Activated CD8-positive, alpha-beta memory T cell treated with anti-CD3 and anti-CD28 coated beads, Interleukin-2, amount 50 U/mL, for 4 hours (primary cell): ENCODE measurements at places on chromosomes 1 and 21.

DNA sequence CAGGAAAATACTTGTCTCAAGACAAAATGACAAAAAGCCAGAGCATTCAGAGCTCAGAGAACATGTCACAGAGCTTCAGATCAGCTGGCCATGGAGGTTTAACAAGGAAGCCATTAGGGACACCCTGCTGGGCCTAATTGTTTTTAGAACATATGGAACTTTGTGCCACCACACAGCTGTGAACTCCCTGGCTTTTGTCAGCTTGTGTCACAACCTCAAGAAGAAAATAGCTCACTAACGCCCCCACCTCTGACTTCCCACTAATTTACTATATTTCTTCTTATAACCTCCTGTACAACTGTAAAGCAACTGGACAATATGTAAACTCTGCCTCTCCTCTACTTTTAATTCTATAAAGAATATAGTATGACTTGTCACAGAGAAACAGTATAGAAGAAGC is 21.0 kb upstream of the TDRD10 start:
- no peak for DNase-seq

DNA sequence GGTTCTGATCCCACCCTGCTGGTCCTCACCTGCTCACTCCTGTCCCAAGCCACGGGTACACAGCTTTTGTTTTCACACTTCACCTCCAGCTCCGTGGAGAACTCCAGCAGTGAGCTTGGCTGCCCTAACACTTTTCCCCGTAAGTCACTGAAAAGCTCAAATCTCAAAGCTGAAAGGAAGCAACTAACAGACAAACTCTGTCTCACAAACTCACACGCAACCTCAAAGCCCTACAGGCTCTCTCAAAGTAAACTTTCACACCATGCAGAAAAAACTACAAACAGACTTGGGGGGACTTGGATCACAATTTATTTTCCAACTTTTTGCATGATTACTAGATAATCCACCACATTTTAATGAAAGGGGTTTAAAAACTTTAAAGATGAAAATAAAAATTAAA is 88.3 kb downstream of the AK5 start:
- no peak for DNase-seq

DNA sequence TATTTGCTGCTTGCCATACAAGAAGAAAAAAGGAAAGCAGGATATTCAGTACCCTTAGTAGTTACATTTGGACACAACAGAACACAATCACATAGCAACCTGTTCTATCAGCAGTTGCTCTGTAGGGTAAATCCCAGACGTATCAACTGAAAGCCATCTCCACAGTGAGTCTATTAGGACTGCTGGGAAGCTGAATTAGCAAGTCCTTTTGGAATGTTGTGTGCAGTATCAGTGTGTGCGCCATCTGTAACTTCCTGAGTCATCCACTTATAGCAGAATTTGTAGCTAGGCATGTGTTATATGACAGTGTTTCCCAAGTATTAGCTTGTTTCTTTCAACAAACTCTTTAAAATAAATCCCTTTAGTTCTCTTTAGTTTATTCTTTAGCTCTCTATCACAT is 21.3 kb downstream of the CCDC30 start:
- no peak for DNase-seq

- DNase-seq, result no peak
These were observed 110.8 kb upstream of the KAZN start for GRCh38 chr1:14487671-14488070.

GRCh38 chr21:37658817-37659458 is 257.3 kb downstream of the KCNJ6 start:
- no peak for DNase-seq

- no peak for DNase-seq
These were observed 64.3 kb upstream of the MPC2 start for GRCh38 chr1:168001213-168001612.

DNA sequence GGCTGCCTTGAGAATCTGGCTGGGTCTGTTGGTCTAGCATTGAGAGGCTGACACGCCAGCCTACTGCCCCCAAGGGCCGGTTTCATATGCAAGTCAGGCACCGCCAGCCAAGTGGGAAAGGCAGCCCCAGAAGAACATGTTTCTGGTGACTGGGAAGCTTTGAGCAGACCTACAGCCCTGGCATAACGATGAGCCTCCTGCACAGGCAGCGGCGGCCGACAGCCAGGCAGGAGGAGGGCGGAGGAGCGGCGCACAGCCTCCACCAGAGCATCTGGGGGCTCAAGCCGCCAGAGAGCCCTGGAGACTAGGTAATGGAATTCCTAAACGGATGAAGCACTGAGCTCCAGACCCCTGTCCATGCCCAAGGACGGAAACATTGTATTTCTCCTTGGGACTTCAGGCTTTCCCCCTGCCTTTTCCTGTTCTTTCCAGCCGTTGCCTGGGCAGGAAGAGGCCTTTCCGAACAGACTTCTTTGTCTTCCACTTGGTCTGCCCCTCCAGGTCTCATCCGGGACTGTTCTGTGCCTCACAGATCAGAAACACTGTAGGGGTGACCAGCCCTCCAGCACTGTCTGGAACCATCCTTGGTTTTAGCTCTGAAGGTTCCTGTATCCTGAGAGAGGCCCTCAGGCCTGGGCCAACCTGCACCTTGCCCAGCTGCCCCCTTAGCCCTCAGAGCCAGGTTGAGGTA is 59.5 kb downstream of the IRF2BP2 start:
- no peak for DNase-seq

DNA sequence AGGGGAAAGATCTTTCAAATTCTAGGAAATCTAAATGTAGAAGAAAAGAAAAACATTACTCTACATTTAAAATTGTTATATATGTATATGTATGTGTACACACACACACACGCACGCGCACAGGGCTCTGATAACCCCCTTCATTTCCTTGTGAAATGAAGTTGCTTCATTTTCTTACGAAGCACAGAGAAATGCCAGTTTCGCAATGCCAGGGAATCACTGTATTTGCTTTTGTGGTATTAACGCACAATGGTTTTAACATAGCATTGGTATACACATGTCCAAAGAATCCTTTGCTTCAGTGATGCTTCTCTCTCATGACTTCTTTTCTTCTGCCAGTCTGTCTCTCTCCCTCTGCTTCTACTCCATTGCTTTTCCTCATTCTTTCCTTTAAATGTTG is 8.4 kb upstream of the DDAH1 start:
- no peak for DNase-seq

- DNase-seq, result no peak
These were observed 136.8 kb downstream of the NTPCR start for GRCh38 chr1:233086961-233087881.

DNA sequence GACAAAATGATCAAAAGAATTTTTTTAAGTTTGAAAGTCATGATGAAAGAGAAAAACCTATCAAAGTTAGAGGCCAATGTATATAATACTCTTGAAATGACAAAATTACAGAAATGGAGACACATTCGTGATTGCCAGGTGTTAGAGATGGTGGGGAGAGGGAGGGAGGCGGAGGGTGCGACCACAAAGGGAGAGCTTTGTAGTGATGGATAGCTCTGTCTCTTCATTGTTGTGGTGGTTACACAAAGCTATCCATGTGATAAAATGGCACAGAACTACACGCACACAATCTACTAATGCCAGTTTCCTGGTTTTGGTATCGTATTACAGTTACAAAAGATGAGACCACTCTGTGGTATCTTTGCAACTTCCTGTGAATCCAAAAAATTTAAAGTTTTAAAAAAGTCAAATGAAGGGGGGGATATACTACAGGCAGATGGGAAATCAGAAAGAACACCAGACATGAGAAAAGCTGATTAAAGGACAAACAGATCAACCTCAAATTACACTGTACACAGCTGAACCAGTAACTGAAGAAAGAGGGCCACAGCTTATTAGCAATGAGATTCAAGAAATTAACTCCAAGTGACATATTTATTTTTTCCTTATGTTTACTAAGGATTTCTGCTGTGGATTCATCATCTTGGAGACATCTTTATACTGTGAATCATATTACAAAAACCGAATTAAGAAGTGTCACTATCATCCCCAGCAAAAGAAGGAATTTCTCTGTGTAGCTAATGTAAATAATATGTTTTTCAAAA is 199.1 kb downstream of the SLC45A1 start:
- no peak for DNase-seq

- no peak for DNase-seq
These were observed 75.7 kb upstream of the C1orf87 start for GRCh38 chr1:60149251-60149650.

DNA sequence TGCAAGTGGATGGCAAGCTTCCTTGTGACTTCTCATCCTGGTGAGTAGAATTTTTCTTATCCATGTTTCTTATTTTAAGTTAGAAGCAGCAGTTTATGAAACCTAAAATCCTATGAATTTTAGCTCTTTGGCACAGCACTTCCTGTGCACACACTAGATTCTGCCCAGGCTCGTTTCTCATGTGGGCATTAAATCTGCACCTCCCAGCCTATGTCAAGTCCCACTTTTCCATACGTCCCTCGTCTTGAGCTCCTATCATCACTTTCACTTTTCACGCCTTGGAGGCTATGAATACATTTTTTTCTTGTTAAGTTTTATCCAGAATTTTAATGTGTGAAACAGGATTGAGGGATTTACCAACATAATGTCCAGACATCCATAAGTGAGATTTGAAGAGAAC is 142.1 kb downstream of the MRPS6 start:
- DNase-seq, result no peak

- no peak for DNase-seq
These were observed 173.1 kb upstream of the GALNT2 start for GRCh38 chr1:229893762-229894444.

DNA sequence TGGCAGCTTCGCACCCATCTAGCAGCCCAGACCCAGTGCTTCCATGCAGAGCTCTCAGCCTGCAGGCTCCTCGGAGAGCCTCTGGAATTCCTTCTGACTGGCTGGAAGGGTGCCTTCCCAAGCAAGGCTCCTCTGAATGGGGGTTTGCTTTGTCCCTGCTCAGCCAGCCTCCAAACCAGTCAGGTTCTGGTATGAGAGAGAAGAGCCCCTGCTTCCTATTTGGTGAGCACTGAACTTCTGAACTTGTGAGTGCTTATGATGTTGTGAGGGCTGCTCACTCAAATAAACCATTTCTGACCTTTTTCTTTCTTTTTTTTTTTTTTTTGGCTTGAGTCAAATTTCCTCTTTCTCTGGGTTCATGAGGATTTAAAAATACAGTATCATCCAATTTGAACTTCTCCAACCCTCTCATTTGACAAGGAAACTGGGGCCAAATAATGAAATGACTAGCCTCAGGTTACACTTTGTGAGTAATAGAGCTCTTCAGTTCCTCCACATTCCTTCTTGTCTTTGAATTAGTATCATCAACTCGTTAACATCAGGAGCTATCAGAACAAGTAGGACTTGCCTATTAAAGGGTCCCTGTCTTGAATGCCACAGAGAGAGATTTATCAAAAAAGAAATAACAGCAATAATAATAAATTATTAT is 39.6 kb downstream of the GFI1 start:
- DNase-seq, result no peak

GRCh38 chr1:169090900-169091311 is 15.6 kb upstream of the ATP1B1 start:
- no peak for DNase-seq

- DNase-seq, result no peak
These were observed 47.5 kb downstream of the EDN2 start for GRCh38 chr1:41437011-41437355.

DNA sequence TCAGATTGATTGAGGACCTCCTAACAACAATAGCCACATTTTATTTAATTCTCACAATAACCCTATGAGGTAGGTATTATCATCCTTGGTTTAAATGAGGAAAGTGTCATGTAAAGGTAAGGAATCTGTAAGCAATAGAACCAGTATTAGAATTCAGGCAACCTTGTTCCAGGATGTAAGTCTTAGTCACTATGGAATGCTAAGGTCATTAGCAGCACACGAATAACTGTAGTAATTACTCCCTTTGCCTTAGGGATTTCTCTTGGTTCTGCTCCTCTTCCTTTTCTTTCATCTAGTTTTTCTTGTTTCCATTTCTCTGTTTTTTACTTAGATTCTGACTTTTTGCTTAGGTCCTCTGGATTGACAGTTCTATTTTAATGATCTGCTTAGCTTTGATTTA is 23.1 kb upstream of the ATP6V1G3 start:
- DNase-seq, result no peak

DNA sequence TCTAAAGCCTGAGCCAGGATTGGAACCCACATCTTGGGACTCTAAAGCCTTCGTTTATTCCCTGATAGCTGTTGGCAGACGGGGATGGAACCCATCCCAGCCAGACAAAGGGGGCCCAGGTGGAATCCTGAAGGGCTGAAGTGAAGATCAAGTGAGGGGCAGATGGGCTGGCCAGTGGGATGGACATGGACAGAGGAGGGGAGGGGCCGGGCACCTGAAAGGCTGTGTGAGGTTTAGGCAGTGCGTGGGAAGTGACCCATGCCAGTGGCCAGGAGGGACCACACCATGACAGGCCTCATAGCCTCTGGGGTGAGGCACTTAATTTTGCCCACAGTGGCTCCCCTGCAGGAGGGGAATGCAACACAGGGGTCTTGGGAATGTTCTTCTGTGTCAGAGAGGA is 44.6 kb upstream of the DMRTB1 start:
- no peak for DNase-seq

GRCh38 chr1:52748119-52748518 is 21.9 kb downstream of the ZYG11B start:
- no peak for DNase-seq

DNA sequence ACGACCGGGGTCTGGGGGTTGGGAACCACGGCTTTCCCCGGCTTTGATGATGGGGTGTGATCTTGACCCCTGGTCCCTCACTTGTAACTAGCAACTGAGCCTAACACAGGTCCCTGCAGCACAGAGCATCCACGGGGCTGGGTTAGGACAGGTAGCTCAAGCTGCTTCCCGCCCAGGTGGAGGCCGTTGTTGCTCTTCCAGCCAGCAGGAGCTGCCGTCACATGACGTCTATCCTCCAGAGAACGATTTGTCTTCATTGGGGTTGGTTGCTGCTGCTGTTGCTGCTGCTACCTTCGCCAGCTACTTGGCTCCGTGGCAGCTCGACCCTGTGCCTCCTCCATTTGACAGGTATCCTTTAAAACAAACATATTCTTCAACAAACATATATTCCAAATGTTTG is 74.3 kb upstream of the ADAR start:
- no peak for DNase-seq

DNA sequence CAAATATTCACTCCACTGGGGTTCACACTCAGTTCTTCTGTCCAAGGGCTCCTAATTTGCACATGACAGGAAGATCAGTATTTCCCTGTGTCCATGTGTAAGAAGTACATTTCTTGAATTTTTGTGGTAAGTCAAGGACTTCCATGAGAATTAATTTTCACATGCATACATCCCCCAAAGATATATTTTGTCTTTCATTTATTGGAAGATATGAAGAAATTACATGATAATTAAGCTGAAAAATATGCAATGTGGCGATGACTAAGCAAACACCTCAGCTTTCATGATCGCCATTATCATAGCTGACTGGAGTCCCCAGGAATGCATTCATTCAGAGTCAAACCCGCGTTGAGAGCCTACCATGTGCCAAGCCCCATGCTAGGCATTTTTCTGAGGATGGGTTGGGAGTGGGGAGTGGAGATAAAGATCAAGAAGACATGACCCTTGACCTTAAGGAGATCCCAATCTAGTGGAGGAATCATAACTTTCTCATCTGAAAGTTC is 104.6 kb upstream of the F3 start:
- no peak for DNase-seq

DNA sequence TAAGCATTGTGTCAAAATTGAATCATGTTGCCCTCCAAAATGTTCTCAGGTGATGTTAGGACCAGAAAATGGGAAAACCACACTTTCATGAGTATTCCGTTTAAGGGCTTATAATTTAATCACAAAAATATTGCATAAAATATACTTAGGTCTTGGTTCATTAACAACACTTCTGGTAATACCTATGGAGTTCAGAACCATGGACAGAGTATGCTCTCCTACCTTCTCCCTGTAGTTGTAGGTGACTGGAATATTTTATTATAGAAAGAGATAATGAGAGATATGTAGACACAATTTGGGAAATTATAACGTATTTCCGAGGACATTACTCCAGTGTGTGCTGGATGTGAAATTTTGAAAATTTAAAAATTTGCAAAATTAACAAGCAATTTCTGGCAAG is 232.5 kb downstream of the NCAM2 start:
- DNase-seq, result no peak
